ENCODE measurements at places on chromosomes 1 and 21. TPM values are rescaled to one million over a fixed set of nuclear protein-coding genes. Genes with fewer than 3 reads are reported as not detected.

Gene CASQ2
- 2.1 TPM for total RNA-seq

DNA sequence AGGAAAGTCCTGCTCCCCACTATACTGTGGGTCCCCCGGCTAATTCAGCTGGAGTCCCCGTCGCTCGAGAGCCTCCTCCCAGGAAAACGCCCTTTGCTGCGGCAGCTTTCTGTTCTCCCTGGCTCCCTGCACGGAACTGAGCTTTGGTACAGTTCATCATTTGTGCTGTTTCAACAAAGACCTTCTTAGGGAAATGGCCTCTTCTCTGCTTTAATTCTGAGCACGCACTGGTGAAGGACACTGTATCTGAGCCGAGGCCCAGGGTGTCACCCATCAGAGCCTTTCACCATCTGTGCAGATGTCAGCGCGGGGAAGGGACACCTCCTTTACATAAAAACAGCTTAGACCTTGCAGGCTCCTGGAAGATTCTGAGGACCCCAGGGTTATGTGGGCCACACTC, 13.5 kb upstream of the PEX10 start:
- H3K27me3 ChIP-seq, result no peaks in the 10 kb centered on the region
- no peaks in the 10 kb centered on the region for H3K36me3 ChIP-seq
- H3K27ac ChIP-seq, result no peak overlapping the region
- DNase-seq, result no peak
- H3K4me3 ChIP-seq, result no peak overlapping the region
- no peaks in the 10 kb centered on the region for H3K4me1 ChIP-seq

GRCh38 chr1:220655961-220656740, 34.0 kb upstream of the C1orf115 start:
- H3K4me1 ChIP-seq, result no peaks in the 10 kb centered on the region
- DNase-seq, result no peak
- H3K36me3 ChIP-seq, result no peaks in the 10 kb centered on the region

DNA sequence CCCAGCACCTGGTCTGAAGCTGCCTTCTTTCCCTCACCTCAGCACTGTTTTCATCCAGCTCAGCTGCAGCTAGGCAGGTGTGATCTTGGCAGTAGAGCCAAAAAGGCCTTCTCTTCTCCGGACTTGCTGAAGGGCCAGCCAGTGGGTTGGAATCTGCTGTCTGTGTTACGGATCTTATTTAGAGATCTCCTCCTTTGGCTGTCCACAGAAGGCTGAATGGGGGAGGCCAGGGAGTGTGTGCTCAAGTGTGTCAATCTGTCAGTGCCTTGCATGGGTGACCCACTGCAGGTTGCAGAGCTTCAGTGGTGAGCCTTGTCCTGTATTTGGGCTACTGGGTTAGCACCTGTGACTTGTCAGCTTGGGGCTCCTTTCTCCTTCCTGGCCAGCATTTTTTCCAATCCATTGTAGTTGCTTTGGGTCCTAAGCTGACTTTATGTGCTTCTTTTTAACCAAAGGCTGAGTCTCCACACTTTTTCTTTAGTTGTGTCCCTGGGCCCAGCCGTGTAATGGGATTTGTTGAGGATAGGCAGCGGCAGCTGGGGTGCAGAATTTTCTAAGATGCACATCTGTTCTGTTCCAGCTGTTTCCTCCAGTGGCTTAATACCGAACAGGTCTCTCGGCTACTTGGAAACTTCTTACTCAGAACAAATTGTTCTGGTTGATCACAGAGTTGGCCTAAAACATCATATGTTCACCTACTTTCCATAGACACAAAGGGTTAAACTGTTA, 126.8 kb downstream of the PEX14 start:
- H3K27me3 ChIP-seq, result no peaks in the 10 kb centered on the region
- no peaks in the 10 kb centered on the region for H3K36me3 ChIP-seq
- H3K4me1 ChIP-seq, result no peaks in the 10 kb centered on the region
- no peak for DNase-seq
- no peak overlapping the region for H3K27ac ChIP-seq

DNA sequence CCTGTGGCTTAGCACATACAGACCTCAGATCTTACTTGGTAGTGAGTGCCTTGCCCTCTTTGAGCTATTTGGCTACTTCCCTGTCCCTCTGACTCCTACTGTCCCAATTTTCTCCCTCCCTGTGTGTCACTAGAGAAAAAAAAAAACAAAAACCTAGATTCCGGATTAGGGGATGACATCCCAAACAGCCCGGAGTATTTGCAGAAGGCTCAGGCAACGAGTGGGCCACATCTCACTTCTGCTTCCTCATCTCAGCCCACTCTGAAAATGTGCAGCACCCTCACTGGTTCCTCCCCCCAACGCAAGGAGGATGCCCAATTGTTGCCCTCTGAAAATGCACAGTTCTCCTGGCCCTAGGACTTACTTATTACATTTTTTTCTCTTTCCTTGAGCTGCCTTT, 4.9 kb downstream of the NHLH1 start:
- H3K27ac ChIP-seq, result no peak overlapping the region
- no peak overlapping the region for H3K4me3 ChIP-seq
- H3K4me1 ChIP-seq, result no peaks in the 10 kb centered on the region
- H3K27me3 ChIP-seq, result no peaks in the 10 kb centered on the region
